ENCODE measurements at places on chromosomes 12 and 14.

- DNase-seq: no peak
These were observed 8.0 kb downstream of the ACAD10 start for GRCh38 chr12:111693818-111694217.

- no peak for DNase-seq
These were observed 789.4 kb upstream of the TBX3 start for GRCh38 chr12:115473257-115473956.

- DNase-seq: no peak
These were observed 77.2 kb downstream of the RFLNA start for GRCh38 chr12:124371970-124372555.

- DNase-seq: peak; percentile 73
These were observed 2.7 kb downstream of the PTHLH start for GRCh38 chr12:27969624-27970400.

GRCh38 chr12:16583969-16584745 lies 21.8 kb downstream of the LMO3 start:
- DNase-seq: no peak

- DNase-seq: no peak
These were observed 37.2 kb upstream of the RMST start for GRCh38 chr12:97425380-97425779.

DNA sequence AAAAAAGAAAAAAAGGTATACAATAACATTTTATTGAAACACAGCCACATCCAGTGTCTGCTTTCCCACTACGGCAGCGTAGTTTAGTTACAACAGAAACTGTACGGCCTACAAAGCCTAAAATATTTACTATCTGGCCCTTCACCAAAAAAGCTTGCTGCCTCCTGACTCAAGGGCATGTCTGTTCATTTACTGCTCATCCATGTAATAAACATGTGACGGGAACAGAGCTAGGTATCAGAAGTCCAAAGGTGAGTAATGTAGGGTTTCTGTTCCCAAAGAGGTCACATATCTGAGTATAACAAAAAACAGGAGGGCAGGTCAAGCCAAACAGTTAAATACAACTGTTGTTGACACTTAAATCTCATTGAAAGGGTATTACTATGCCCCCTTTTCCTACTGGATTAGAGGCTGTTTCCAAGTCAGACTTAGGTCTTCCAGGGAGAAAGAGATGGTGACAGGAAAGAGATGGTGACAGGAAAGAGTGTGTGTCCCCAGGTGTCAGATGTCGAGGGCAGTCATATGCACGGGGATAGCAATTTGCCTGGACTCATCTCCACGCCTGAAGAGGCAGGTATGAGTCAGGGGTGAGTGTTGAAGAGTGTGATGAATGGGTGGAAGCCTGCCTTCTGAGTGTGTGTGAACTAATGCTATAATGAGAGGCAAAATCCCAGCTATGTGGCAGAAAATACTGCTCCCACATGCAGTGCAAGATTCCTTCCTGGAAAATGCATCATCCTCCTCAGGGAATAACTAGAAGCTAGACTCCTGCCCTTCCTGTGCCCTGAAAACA lies 77.7 kb downstream of the MAP3K9 start:
- DNase-seq: no peak

- DNase-seq: no peak
These were observed 9.0 kb upstream of the MTA1 start for GRCh38 chr14:105410642-105411016.

GRCh38 chr12:89709995-89710872 lies 1.6 kb upstream of the ATP2B1 start:
- peak; percentile 28 for DNase-seq

- DNase-seq: no peak
These were observed 48.8 kb upstream of the VRK1 start for GRCh38 chr14:96748362-96748761.

DNA sequence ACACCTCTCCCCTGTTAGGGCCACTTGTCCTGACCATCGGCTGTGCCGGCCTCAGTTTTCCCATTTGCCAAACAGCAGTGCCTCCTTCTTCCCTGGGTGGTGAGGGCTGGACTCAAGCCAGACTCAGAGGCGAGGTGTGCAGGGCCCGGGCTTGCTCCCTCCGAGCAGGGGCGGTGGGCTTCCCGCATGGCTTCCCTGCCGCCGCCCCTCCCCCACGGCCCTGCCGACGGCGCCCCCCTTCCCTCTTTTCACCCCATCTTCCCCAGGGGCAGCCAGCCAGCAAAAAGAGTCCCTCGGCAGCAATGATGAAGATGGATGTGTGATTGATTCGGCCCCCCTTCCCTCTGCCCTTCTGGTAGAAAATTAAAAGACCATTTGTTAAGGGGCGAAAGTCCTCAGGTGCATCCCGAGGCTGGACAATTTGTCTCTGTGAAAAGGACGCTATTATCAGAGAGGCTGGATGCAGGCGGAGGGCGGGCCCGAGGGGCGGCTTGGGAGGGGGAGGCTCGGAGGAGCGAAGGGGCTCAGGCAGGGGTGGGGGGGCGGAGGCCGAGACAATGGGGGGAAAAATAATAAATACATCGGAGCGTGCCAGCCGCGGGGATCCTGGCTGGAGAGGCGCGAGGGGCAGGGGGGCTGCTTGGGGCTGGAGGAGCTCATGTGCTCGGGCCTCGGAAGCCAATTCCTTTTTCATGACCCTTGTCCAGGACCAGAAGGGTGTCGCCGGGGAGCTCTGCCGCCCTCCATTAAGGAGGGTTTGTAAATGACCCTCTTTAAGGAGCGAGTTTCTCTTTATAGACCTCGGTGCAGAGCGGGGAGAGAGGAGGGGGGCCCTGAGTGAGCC lies 48.0 kb upstream of the LHX5 start:
- DNase-seq: no peak

DNA sequence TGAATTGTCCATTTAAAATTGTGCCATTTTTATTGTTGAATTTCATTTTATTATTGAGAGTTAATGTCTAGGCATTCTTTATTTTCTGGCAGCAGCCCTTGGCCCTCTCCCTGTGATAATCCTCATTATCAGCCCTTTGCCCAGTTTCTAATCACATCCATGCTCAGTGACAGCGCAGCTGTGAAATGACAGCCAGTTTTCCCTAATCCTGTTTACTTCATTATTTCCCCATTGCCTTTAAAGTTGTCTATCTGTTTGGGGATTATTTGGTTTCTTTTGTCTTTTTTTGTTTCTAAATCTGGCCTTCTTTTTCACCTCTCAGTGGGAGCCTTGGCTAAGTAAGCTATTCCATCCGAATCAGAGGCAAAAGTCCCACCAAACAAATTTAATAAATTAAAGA lies 476.9 kb downstream of the SLC6A15 start:
- no peak for DNase-seq

- peak; percentile 65 for DNase-seq
These were observed 17.6 kb downstream of the LACRT start for GRCh38 chr12:54616933-54617680.

GRCh38 chr14:39122330-39123138 lies 8.4 kb downstream of the GEMIN2 start:
- no peak for DNase-seq

GRCh38 chr14:52286661-52287649 lies 19.5 kb downstream of the PTGDR start:
- DNase-seq: no peak

- DNase-seq: no peak
These were observed 15.1 kb downstream of the NAV3 start for GRCh38 chr12:77845831-77846230.

DNA sequence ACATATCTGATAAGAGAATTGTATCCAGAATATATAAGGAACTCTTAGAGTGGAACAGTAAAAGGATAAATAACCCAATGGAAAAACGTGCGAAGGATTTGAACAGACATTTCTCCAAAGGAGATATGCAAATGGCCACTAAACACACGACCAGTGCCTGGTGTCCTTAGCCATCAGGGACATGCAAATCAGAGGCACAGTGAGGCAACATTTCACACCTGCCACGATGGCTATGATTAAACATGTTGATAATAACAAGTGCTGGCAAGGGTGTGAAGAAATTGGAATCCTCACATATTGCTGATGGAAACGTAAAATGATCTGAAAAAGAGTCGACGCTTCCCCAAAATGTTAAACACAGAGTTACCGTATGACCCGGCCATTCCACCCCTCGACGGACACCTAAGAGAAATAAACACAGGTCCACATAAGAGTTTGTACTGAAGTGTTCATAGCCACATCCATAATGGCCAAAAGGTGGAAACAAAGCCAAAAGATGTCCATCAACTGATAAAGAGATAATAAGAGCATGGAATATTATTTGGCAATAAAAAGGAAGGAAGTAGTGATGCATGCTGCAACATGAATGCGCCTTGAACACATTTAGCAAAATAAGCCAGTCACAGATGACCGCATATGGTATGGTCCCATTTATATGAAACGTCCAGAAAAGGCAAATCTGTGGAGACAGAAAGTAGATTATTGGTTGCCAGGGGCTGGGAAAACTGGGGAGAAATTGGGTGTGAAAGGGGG lies 6.3 kb upstream of the TMEM121 start:
- no peak for DNase-seq

GRCh38 chr12:54053003-54053750 lies 458 bp upstream of the HOXC4 start:
- DNase-seq: no peak

DNA sequence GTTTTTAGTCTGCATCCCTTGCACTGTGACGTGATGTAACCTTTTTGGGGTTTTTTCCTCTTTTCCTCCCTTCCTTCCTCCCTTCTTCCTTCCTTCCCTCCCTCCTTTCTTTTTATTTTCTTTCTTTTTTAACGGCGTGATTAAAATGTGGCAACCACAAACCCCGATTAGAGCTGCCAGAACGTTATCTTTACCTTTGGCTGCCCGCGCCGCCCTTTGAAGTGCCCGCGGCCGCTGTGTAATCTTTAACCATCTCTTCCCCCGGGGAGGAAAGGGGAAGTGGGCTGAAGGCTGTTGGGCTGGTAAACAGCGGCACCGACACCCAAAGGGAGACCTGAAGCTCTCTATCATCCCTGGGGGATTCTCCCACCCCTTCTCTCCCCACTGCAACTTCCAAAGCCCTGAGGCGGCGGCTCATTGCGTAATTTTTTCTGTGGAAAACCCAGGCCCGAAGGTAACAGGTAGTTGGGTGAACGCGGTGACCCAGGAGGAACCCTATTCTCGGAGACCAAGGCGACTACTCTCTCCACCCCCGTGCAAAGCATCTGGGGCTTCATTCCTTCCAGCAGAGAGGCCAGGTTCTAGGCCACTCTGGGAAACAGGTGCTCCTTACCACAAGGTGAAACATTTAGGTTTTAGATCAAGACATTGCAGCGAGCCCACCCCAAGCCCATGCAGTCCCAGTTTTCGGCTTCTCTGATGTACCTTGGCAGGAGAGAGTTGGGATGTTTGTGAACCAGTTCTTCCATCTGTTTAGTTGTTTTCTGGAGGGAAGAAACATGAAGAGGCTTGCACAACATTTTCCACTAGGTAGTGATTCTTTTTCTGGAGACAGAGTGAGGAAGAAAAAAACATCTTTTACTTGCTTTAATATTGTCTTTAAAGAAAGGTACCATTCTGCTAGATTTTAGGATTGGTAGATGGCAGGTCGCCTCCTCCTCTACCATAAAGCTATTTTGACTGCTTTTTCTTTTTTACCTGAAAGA lies 1.5 kb downstream of the LGR5 start:
- DNase-seq: peak; percentile 71

DNA sequence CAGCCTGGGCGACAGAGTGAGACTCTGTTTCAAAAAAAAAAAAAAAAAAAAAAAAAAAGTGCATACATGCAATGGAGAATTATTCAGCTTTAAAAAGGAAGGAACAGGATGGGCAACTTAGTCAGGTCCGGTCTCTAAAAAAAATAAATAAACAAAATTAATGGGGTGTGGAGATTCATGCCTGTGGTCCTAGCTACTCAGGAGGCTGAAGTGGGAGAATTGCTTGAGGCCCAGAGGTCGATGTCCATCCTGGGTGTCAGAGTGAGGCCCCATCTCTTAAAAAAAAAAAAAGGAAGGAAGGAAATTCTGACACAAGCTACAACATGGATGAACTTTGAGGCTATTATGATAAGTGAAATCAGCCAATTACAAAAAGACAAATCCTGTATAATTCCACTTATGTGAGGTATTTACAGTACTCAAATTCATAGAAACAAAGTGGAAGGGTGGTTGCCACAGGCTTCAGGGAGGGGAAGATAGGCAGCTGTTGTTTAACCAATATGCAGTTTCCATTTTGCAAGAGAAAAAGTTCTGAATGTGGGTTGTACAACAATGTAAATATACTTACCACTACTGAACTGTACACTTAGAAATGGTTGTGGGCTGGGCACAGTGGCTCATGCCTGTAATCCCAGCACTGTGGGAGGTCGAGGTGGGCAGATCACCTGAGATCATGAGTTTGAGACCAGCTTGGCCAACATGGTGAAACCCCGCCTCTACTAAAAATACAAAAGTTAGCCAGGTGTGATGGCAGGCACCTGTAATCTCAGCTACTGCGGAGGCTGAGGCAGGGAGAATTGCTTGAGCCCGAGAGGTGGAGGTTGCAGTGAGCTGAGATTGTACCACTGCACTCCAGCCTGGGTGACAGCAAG lies 12.3 kb upstream of the APOF start:
- DNase-seq: no peak

DNA sequence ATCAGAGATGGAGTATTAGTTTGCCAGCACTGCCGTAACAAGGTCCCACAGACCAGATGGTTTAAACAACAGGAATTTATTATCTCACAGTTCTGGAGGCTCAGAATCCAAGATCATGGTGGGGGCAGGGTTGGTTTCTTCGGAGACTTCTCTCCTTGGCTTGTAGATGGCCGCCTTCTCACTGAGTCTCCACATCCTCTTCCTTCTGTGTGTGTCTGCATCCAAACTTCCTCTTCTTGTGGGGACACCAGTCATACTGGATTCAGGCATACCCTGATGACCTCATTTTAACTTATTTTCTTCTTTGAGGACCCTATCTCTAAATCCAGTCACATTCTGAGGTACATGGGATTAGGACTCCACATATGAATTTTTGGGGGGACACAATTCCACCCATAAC lies 455.5 kb downstream of the RGS6 start:
- peak; percentile 14 for DNase-seq

GRCh38 chr12:99026332-99027054 lies 381.4 kb downstream of the APAF1 start:
- DNase-seq: no peak

- no peak for DNase-seq
These were observed 69.1 kb downstream of the ASCL4 start for GRCh38 chr12:107843351-107844311.

GRCh38 chr14:34981743-34982420 lies 910 bp upstream of the SRP54 start:
- peak; percentile 73 for DNase-seq

DNA sequence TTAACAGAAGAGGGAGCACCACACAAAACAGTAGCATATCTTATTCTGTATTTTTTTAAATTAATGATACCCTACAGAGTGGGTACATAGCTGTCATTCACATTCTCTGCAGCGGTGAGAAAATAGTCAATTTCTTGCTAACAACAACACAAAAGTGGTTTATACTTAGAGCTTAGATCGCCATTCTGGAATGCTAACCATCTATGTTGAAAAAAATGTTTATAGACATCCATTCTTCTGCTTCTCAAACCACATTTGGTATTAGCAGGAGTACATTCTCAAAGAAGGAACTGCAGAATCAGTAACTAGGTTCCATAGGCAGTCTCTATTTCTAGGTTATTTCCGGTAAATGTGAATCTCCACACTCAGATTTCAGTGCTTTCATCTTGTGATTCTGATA lies 185.9 kb downstream of the PPFIA2 start:
- DNase-seq: no peak

- DNase-seq: no peak
These were observed 82.9 kb downstream of the ARF6 start for GRCh38 chr14:49975799-49976198.
